ENCODE measurements at places on chromosomes 3 and 15.

- DNase-seq: no peak
Measured at GRCh38 chr15:74402873-74403587, 30.7 kb downstream of the SEMA7A start.

- DNase-seq: peak; percentile 28
Measured at GRCh38 chr3:151576511-151577137, 115.8 kb upstream of the IGSF10 start.

- no peak for DNase-seq
Measured at GRCh38 chr3:30356866-30357753, 249.3 kb upstream of the TGFBR2 start.

DNA sequence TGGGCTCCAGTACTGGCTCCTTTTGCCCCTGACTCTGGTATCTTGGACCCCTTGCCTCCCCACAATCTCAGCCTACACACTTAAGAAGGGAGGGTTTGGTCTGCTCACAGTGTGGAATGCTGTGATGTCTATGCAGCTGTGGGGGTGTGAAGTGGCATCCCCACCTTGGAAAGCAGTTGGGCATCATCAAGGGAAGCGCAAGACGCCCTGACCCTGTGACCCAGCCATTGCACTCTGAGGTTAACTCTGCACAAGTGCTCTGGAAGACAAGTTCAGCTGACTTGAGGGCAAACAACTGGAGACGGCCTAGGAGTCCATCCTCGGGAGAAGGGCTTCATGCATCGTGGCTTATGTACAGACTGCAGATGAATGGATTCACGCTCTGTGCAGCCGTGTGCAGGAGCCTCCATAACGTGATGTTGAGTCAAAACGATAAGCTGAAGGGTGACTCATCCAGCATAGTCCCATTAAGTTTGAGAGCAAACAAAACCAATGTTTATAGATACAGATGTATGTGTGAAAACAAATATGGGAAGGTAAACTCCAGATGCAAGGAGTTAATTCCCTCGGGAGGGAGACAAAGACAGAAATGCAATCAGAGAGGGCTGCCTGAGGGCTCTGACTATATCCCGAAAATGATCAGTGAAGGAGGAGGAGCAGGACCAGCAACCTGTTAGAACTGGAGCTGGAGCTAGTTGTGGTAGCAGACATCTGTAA is 86.8 kb downstream of the LSM3 start:
- DNase-seq: no peak

DNA sequence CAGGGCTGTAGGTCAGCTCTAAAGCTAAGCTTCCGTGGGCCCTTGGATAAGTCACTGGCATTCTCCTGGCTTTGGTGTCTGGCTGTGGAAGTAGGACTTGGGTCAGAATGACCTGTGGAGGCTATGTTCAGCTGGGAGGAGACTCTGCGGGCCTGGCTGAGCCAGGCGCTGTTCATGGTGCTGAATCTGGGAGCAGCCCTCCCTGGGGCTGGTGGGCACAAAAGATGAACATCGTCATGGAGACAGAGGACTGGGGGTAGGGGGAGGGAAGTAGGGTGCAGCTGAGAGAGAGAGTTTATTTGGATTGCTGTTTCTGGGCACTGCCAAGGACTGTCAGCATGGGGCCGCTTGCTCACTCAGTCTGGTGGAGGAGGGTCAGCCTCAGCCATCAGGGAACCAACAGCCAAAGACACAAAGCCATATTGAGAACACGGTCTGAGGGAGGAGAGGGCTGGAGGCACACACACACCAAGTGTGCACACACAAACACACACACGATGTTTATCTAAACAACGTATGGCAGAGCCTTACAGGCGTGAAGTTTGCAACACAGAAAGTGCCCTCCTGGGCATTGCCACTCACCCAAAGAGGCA is 120.7 kb upstream of the LINGO1 start:
- peak; percentile 38 for DNase-seq

DNA sequence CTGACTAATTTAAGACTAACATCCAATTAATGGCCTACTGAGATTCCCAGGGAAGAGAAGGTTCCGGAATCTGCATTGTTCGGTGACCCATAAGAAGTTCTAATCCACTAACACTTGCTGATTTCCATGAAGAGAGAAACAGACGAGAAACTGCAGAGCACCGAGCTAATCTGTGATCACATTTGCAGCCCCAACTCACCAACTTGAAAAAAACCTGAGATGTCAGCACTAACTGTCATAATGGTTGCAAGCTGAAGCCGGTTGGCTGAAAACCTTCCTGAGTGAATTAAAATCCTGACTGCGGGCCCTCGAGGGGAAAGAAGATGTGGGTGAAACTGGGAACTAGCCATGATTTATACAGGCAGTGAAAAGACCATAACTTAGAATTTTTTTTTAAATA is 204.8 kb upstream of the IGF1R start:
- no peak for DNase-seq

DNA sequence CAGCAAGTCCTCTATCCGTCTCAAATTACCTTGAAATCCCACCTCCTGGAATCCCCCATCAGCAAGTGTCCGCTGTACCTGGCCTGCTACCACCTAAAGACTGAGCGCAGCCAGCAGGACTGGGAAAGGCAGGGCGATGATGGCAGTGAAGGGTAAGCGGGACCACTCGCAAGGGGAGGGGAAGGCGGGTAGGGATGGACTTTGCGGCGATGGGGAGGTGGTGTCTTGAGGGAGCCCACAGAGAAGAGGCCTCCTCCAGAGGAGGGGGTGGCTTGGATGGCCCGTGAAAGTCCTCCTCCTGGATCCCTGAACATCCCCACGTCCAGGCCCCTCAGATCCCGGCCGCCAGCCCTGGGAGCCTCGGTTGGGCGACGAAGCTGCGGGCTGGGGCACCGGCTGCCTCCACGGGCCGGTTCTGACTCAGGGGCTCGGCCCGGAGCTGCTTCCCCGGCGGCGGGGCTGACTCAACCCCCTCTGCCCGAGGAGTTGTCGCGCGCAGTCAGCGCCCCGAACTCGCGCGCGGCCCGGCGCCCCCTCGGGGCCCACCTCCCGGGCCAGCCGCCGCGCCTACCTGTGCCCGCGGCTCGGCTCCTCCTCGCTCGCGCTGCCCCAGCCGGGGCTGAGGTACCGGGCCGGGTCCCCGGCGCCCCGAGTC is 512 bp downstream of the LARP6 start:
- DNase-seq: peak; percentile 36

DNA sequence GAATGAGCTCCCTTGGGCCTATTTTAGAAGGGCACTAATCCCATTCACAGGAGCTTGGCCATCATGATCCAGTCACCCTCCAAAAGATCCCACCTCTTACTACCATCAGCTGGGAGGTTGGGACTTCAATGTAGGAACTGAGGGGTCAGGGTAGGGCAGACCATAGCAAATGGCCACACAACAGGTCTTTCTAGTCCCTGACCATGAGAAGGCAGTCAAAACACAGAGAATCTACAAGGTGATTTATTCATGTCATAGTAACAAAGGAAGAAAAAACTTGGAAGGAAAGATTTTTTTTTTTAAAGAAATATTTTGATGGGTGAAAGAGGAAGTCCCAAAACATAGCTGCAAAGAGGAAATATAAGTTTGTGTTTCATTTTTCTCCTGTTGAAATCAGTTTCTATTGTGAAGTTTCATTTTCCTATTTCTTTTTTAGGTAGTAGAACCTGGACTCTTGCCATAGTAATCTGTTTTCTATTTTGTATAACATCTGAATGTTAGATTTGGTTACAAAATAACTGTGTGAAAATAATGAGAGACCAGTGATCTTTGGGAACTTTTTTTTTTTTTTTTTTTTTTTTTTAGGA is 23.5 kb upstream of the TNFSF10 start:
- no peak for DNase-seq

GRCh38 chr15:77038312-77039216 is 32.3 kb downstream of the TSPAN3 start:
- no peak for DNase-seq

- DNase-seq: no peak
Measured at GRCh38 chr3:196390116-196390515, 42.1 kb downstream of the UBXN7 start.

DNA sequence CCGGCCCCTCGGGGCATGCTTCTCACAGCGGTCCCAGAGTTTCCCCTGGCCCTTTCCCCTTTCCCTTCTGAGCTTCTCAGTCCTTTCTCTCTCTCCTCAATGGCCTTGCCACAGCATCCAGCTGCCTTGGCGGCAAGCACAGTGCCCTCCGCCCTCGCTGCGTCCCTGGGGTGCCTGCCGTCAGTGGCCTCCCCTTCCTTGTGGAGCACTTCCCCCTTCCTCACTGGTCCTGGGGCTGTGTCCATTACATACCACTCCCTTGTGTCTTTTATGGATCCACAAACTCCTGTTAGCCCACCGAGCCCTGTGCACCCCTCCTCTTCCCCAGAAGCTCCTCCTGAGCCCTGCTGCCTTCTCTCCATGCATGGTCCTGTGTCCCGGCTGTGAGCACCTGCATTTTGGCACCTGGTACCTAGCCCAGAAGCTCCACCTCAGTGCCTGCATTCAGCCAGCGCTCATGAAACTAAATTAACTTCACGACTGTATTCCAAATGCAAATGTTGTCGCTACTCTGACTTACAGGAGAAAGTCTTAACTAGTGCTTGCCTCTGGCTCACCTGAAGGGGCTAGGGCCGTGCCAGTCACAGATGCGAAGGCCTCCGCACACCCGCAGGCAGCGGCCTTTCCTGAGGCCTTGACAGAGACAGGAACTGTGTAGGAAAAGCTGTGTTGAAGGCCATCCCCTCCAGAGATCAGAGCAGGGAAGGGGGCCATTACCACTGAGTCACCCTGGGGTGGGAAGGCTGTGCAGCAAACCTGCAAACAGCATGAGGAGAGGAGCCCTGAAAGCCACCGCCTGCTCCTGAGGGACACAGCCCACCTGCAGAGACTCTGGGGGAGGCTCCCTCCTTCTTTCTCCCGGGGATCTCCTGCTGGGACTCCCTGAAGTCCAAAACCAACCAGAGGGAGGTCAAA is 19.1 kb upstream of the KLF13 start:
- no peak for DNase-seq

DNA sequence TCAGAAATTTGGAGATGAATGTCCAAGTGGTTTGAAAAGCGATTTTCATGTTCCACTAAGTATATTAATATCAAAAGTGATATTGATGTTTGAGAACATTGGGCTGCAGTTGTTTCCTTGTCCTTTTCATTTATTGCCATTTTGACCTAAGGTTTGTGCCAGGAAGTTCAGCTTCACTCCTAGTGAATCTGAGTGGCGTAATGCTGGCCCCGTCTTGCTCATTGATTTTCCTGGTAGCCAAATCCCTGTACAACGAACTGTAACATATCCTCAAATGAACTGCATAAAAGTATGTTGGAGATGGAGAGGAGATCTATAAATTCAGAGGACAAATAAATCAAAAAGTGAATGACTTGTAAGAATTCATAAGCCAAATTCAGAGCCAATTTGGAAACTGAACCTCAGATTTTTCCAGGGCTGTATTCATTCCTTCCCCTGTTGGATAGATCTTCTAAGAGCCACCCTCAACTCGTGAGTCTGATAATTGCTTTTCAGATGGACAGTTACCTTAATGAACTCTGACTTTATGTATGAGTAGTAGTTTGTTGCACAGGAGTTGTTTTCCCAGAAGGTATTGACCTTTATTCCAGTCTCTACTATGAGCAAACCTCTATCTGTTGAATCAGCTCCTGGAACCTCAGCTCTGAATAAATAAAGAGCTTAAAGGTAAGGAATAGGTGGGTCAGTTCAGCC is 72.8 kb downstream of the ITPR1 start:
- DNase-seq: no peak

GRCh38 chr15:67136802-67137201 is 71.4 kb downstream of the SMAD3 start:
- no peak for DNase-seq

GRCh38 chr3:184557348-184557950 is 4.1 kb upstream of the EPHB3 start:
- no peak for DNase-seq

DNA sequence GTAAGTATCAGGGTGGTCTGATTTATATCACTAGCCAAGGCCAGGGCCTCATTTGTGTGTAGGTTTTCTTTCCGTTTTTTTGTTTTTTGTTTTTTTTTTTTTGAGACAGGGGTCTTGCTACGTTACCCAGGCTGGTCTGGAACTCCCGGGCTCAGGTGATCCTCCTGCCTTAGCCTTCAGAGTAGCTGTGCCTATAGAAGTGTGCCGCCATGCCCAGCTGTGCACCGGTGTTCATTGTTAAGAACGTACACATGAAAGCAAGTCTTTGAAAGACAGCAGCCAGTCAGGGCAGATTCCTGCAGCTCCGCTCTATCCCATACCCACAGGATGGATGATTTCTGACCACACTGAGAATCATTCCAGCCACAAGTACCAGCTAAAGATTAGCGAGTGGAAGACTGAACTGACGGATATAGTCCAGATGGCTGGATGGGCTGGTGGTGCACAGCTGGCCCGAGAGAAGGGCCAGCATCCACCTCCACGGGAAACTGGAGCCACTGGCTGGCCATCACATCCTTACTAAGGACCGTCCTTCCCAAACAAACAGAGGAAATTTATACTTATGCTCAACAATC is 95.4 kb downstream of the PCSK6 start:
- no peak for DNase-seq

- DNase-seq: no peak
Measured at GRCh38 chr15:100033140-100033857, 300.1 kb upstream of the LYSMD4 start.

GRCh38 chr15:72116731-72117485 is 1.0 kb downstream of the MYO9A start:
- no peak for DNase-seq

DNA sequence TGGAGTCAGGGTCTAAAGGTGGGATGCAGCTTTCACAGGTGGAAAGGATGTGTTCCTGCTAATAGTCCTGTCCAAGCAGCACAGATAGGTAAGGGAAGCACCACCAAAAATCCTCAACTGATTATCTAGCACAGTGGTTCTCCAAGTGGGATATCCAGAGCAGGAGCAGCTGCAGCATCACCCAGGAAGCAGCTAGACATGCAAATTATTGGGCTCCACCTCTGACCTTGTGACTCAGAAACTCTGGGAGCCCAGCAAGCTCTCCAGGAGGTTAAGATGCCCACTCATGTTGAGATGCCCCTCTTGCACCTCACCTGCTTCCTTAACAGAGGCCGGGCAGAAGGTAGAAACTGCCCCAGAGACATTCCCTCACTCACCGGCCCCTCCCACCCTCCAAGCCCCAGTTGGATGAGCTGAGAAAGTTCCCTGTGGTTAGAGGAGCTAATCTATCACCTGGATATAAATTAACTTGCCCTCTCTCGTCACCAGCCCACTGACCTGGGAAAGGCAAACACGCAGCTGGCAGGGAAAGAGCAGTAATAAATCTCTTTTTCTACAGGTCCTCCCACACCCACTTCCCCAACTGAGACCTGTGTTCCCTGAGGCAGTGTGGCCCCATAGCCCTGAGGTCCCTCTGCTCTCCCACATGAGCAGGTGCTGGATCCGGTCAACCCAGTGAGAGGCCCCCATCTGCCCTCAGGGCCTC is 39.3 kb downstream of the ADCY5 start:
- no peak for DNase-seq

GRCh38 chr15:90243943-90244639 is 5.3 kb upstream of the TTLL13 start:
- DNase-seq: no peak

- no peak for DNase-seq
Measured at GRCh38 chr3:45933591-45933990, 9.7 kb upstream of the CXCR6 start.

DNA sequence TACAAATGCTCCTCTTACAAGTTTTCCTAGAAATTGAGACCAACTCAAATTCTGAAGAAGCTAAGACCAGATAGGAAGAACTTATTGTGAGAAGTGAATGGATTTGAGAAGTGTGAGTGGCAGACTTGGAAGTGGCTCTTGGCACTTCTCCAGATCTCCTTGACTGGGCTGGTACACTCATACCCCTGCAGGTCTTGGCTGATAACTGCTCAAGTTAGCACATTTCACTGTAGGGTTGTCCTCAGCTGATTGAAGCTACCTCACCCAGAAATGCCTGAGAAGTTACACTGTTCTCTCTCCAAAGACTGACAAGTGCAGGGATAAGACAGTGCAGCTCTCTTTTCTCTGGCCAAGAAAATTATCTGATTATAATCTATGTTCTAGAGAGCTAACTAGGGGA is 16.5 kb upstream of the CLDN1 start:
- no peak for DNase-seq
